ENCODE measurements at places on chromosomes 1 and 21.

DNA sequence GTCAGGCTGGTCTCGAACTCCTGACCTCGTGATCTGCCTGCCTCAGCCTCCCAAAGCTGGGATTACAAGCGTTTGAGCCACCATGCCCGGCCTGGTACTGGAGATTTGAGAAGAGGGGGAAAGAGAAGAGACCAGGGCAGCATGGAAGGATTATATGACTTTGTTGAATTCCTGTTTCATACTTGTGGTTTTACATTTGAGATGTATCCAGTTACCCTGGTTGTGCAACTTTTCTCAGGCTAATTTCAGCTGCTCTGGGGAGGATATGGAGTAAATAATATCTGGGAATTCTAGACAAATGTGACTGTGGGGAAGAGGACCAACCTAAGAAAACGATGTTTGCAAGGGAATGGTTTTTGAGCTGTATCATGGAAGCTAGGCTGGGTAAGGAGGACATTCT lies 89.5 kb upstream of the GREM2 start:
- no peak for DNase-seq
- H3K27me3 ChIP-seq = no peaks in the 10 kb centered on the region
- no peaks in the 10 kb centered on the region for H3K36me3 ChIP-seq
- no peak overlapping the region for H3K27ac ChIP-seq
- H3K4me3 ChIP-seq = no peak overlapping the region

DNA sequence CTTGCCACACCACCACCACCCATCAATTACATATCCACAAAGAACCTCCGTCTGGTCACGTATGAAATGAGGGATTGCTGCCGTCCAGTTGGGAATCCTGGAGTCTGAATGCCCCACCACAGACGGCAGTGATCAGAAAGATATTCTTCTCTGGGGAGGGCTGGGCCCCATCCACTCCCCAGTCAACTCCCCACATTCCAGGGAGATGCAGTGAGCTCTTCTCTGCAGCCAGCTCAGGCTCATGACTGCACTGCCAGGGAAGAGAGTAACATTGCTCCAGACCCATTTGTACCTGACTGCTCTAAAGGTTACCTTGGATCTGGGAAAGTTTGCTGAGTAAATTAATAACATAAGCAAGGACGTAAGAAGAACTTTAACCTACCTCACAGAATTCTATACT lies 18.3 kb downstream of the DEGS1 start:
- H3K4me3 ChIP-seq = no peak overlapping the region
- no peak overlapping the region for H3K27ac ChIP-seq
- no peaks in the 10 kb centered on the region for H3K27me3 ChIP-seq
- H3K4me1 ChIP-seq = peaks cover 30% of the 10 kb centered on the region
- no peaks in the 10 kb centered on the region for H3K36me3 ChIP-seq
- DNase-seq = no peak

GRCh38 chr1:115713906-115714305 lies 54.6 kb downstream of the CASQ2 start:
- DNase-seq = no peak
- no peaks in the 10 kb centered on the region for H3K27me3 ChIP-seq
- no peak overlapping the region for H3K4me3 ChIP-seq

GRCh38 chr1:10295481-10296085 lies 85.2 kb downstream of the KIF1B start:
- no peaks in the 10 kb centered on the region for H3K27me3 ChIP-seq
- H3K36me3 ChIP-seq = peaks cover 6% of the 10 kb centered on the region
- no peak for DNase-seq
- no peaks in the 10 kb centered on the region for H3K4me1 ChIP-seq
- H3K27ac ChIP-seq = no peak overlapping the region

GRCh38 chr1:25550155-25550506 lies 6.7 kb downstream of the LDLRAP1 start:
- no peaks in the 10 kb centered on the region for H3K36me3 ChIP-seq
- H3K4me3 ChIP-seq = no peak overlapping the region
- peak overlapping the region; percentile 55 for H3K27ac ChIP-seq
- DNase-seq = no peak

GRCh38 chr21:32476661-32477423 lies 64.3 kb downstream of the EVA1C start:
- peaks cover 14% of the 10 kb centered on the region for H3K4me1 ChIP-seq
- H3K36me3 ChIP-seq = no peaks in the 10 kb centered on the region
- H3K4me3 ChIP-seq = no peak overlapping the region
- no peaks in the 10 kb centered on the region for H3K27me3 ChIP-seq
- DNase-seq = no peak
- H3K27ac ChIP-seq = peak overlapping the region; percentile 28

GRCh38 chr1:208684192-208684591 lies 440.0 kb upstream of the PLXNA2 start:
- no peak for DNase-seq
- H3K4me1 ChIP-seq = no peaks in the 10 kb centered on the region
- no peak overlapping the region for H3K27ac ChIP-seq
- no peaks in the 10 kb centered on the region for H3K36me3 ChIP-seq
- no peak overlapping the region for H3K4me3 ChIP-seq
- no peaks in the 10 kb centered on the region for H3K27me3 ChIP-seq

DNA sequence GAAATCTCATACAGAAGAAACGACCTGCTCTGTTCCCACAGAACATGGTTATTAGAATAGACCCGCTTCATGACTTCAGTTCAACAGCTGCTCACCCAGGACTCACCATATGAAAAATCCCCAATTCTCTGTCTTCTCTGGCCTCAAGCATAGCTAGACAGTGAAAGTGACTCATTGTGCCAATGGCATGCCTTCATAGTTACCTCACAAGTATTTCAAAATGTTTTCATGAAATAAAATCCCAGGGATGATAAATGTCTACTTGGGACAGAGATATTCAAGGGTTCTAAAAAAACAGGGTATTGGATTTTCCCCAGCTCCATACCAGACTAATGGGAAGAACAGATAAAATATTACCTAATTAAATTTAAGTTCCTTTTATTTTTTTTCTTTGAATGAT lies 82.3 kb downstream of the NOTCH2 start:
- no peaks in the 10 kb centered on the region for H3K27me3 ChIP-seq
- no peak for DNase-seq
- H3K36me3 ChIP-seq = peaks cover 3% of the 10 kb centered on the region
- no peak overlapping the region for H3K4me3 ChIP-seq

DNA sequence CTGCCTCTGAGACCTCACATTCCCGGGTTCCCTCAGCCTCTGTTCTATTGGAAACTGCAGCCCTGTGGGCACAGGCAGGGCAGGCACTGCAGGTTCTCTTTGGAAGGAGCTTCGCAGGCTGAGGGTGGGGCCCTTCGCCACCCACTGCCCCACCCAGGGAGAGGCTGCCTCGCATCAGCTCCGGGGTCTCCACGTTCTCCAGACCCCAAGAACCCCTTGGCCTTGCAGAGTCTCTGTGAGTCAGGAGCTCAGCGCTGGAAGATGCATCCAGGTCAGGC lies 8.6 kb upstream of the C1orf159 start:
- H3K4me1 ChIP-seq = peaks cover 9% of the 10 kb centered on the region
- no peak overlapping the region for H3K27ac ChIP-seq
- no peaks in the 10 kb centered on the region for H3K36me3 ChIP-seq

DNA sequence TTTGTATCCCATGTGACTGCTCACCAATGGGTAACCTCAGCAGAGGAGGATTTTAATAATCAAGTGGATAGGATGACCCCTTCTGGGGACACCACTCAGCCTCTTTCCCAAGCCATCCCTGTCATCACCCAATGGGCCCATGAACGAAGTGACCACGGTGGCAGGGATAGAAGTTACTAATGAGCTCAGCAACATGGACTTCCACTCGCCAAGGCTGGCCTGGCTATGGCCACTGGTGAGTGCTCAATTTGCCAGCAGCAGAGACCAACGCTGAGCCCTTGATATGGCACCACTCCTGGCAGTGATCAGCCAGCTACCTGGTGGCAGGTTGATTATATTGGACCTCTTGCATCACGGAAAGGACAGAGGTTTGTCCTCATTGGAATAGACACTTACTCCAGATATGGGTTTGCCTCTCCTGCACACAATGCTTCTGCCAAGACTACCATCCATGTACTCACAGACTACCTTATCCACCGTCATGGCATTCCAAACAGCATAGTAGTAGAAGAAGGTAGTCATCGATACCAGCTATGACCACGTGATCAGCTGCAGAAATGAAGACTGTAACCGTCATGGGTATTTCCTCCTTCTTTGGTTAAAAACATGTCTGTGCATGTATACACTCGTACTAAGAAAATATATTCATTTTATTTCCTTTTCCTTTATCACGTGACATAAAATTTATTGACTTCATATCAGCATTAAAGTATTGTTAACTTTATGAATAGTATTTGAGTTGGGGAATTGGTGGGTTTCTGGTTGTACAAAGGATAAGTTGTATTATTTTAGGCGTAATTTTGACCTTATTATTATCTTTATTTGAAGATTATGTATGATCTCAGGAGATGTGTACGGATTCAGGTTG lies 562.6 kb downstream of the PTPRU start:
- no peak for DNase-seq
- no peak overlapping the region for H3K27ac ChIP-seq
- no peak overlapping the region for H3K4me3 ChIP-seq
- H3K4me1 ChIP-seq = peaks cover 7% of the 10 kb centered on the region
- no peaks in the 10 kb centered on the region for H3K36me3 ChIP-seq

DNA sequence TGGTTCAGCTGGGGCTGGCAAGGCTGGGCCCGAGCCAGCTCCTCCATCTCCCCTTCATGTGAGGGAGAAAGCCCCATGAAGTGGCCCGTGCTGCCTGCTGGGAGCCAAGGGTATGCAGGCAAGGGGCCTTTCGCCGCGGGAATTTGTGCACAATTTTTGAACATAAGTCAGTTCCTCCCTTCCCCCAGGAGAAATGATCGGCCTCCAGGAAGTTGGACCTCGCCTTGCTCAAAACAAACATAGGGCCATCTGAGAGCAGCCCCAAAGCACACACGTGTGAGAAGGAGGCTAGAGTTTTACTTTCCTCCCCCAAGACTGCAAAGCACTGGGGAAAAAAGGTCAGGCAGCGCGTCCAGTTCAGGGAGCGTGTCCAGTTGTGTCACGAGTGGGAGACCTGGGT lies 64.7 kb downstream of the PRDM16 start:
- H3K36me3 ChIP-seq = no peaks in the 10 kb centered on the region
- no peaks in the 10 kb centered on the region for H3K4me1 ChIP-seq
- no peak overlapping the region for H3K27ac ChIP-seq
- H3K4me3 ChIP-seq = no peak overlapping the region

- no peaks in the 10 kb centered on the region for H3K36me3 ChIP-seq
- peak overlapping the region; percentile 67 for H3K4me3 ChIP-seq
- H3K27ac ChIP-seq = peak overlapping the region; percentile 96
- H3K27me3 ChIP-seq = no peaks in the 10 kb centered on the region
- peaks cover 66% of the 10 kb centered on the region for H3K4me1 ChIP-seq
Measured at GRCh38 chr1:8818325-8818775, 910 bp upstream of the RERE start.

DNA sequence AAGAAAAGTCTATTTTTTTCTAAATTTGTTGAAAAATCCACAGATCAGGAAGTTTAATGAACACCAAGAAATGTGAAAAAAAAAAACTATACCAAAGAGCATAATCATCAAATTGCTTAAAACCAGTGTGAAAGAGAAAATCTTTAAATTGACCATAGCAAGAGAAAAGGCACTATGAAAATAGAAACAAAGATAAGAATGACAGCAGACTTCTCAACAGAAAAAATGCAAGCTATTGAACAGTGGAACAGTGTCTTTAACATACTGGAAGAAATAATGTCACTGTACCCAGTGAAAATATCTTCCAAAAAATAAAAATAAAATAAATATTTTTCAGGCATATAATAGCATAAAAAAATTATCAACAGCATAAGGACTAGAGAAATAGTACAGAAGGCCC lies 243.0 kb upstream of the GJB5 start:
- no peaks in the 10 kb centered on the region for H3K27me3 ChIP-seq
- no peak for DNase-seq
- no peak overlapping the region for H3K27ac ChIP-seq

DNA sequence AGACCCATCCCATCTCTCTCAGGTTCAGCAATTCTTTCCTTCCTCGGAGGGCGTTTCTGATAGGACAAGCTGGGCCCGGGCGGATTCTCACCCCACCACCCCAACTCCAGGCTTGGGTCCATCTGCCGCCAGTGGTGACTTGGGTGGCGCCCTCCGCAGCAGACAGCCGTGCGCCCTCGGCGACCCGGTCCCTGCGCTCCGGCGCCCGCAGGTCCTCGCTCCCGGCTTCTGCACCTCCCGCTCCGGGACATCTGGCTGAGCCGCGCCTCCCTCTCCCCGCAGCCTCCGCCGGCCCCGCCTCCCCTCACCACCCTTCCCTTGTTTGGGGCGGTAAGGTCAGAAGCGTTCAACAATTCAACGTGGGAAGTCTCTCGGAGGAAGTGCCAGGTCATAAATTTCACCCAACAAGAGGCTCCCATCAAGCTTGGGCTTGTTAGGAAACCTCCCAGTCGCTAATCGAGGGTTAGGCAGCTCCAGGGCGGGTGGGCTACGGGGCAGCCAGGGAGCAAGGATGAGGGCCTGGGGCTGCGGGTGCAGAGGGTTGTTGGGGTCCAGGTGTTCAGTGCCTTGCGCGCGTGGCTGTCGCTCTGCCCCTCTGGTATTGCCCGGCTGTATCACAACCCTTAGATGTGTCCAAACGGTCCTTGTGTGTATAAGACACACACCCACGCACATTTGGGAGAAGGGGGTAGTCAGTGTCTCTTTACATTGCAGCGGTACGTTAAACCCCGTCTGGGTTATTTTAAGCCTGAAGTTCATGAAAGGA lies 39.8 kb downstream of the OLIG1 start:
- H3K36me3 ChIP-seq = no peaks in the 10 kb centered on the region
- H3K27me3 ChIP-seq = peaks cover 8% of the 10 kb centered on the region
- no peak for DNase-seq
- no peak overlapping the region for H3K4me3 ChIP-seq
- peaks cover 23% of the 10 kb centered on the region for H3K4me1 ChIP-seq

- no peak overlapping the region for H3K27ac ChIP-seq
- no peaks in the 10 kb centered on the region for H3K36me3 ChIP-seq
- DNase-seq = no peak
- H3K4me1 ChIP-seq = peaks cover 7% of the 10 kb centered on the region
Measured at GRCh38 chr1:34794790-34795180, 2.0 kb downstream of the GJA4 start.

DNA sequence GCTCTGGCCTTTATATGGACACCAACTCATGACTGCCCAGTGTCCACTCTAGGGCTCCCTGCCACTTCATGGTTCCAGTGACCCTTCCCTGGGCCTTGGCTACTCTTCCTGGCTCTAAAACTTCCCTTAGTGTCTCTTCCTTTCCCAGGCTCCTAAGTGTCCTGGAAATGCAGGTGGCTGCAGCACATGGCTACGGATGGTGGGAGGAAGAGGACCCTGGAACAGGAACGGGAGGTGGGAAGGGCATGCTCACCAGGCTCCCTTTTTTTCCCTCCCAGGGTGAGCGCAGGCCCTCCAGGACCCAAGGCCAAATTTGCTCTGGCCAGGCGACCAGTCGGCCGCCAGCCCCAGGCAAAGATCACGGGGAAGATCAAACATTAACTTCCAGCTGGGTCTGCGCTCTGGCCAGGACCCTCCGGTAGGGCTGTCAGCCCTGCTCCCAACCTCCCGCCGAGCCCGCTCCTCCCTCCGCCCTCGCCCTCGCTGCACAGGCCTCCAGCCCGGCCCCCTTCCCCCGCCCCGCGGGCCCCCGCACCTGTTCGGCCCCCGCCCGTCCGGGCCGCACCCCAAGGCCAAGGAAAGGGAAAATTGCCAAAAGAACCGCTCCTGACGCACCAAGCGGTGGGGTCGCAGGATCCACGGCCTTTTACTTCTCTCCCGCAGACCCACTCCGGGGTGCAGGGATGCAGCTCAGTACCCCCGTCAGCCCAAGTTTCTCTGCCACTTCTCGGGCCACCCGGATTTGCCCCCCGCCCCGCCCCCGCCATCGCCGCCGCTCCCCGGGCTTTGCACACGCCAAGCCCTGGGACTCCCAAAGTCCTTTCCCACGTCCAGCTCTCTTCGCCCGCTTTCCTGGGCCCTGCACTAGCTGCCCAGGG lies 894 bp downstream of the TCEA3 start:
- no peaks in the 10 kb centered on the region for H3K36me3 ChIP-seq
- H3K27ac ChIP-seq = peak overlapping the region; percentile 84
- peaks cover 23% of the 10 kb centered on the region for H3K4me1 ChIP-seq

Measured in esophagus squamous epithelium (tissue), 5 donors.